ENCODE measurements at places on chromosomes 11 and 22.

GRCh38 chr11:65553301-65554001 lies 4.7 kb downstream of the LTBP3 start:
- no peak for DNase-seq

DNA sequence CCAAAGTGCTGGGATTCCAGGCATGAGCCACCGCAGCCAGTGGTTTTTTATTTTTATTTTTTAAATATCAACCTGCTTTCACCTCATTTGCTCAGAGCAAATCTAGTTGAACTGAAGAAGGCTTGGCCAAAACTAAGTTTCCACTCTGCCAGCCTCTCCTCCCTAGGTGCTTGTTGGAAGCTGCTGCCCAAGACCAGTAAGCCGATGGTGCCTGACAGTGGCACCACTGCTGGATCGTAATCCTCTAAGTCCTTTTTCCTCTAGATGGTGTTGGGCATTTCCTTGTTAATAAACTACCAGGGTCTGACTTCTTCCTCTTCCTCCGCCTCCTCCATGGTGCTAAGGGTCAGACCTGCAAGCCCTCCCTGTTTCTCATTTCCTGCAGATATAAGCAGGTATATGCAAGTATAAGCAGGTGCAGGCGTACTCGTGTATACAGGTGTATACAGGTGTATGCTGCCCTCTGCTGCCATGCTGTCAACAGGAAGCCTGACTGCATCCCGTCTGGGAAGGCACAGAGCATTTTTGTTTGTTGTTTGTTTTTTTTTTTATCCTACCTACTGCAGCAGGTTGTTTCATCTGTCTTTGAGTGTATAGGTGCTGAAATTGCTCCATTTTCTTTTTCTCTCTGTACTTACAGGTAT lies 1.6 kb downstream of the NADSYN1 start:
- no peak for DNase-seq

DNA sequence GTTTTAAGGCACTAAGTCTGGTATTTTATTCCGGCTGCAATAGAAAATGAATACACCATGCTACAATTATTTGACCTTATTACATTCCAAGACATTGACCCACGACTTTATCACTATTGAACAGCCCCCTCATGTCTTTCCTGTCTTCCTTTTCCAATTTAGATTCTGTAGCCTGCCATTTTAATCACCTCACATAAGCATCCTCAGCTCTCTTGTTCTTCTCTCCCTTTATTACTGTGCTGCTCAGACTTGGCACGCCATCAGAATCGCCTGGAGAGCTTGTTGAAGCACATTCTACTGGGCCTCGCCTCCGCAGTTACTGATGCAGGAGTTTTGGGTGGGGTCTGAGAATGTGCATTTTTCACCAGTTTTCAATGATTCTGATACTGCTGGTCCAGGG lies 38.7 kb upstream of the SWAP70 start:
- DNase-seq, result no peak

- DNase-seq, result no peak
Observed at GRCh38 chr22:44891791-44892190, 118.0 kb downstream of the PHF21B start.

DNA sequence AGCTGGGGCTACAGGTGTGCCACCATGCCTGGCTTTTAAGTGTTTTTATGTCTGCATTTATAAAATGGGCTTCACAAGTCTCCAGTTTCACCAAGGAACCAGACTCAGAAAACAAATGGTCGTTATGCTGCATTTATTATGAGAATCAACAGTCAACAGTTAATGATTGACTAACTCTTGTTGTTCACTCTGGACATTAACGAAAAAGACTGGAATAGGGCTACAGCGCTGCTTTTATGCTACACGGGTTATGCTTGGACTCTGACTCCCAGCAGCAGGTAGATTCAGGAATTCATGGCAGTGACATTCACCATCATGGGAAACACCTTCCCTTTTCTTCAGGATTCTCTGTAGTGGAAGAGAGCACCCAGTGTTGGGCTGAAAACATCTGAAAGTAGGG lies 44.4 kb upstream of the CHKA start:
- DNase-seq, result no peak

- DNase-seq, result no peak
Observed at GRCh38 chr22:35292786-35293185, 6.9 kb upstream of the TOM1 start.

DNA sequence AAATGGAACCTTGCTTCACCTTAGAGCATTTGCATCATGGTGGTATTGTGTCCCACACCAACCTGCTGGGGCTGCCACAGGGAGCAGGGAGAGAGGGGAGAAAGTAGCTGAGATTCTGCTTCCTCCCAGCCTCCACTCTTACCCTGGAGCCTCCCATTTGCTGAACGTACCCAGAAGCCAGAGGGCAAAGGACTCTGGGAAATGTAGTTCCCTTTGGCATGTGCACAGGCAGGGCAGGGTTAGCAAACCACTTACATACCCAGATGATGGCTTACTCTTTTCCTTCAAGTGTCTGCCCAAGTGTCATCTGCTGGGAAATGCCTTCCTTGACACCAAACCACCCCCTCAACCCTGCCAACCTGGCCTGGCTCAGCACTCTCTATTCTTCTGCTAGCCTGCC lies 16.9 kb downstream of the SMIM38 start:
- DNase-seq, result no peak

DNA sequence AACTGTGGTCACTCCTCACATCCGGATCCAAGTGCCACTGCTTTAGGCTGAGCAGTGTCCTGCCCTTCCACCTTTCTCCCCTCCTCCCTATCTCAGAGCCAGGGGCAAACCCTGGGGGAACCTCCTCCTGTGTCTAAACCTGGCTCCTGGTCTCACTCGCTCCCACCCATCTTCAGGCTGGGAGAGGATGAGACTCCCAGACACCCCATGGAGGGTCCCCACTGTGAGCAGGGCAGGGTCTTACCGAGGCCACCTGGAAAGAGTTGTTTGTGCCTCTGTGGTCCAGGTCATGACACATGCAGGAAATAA lies 93.6 kb downstream of the PDE2A start:
- DNase-seq, result no peak

DNA sequence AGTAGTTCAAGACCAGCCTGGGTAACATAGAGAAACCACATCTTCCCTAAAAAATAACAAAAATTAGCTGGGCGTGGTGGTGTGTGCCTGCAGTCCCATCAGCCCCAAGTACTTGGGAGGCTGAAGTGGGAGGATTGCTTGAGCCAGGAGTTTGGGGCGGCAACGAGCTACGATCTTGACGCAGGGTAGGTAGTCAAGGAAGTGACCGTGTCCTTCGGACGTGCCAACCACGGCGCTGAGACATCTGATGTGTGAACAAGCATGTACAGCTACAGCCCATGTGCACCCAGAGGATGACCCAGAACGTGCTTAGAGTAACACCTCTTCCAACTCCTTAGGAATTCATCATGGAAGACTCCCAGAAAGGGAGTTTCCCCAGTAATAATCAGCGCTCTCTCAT lies 21.4 kb downstream of the RGL4 start:
- no peak for DNase-seq

DNA sequence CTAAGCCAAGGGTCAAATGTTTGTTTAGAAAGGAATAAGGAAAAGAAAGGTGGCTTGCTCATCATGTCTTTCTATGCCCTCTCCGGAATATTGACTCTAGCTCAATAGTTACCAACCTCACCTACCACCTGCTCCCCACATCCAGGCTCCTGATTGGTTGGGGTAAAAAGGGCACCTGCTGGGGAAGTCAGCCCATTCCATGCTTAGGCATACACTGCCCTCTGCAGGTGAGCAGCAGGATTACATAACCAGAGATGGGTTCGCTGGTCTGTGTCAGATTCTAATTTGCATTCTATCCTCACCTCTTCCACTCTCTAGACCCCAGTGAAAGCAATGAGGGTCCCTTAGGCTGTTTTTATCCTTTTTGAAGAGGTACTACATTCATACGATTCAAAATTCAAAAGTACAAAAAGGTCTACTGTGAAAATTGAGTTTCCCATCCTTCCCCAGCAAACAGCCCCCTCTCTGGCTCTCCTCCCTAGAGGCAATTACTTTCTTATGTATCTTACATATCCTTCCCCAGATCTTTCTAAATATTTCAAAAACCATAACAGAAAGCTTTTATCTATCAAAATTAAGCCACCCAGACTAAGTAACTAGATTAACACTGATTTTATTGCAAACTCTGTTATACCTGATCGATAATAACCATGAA lies 98.0 kb upstream of the ASPHD2 start:
- peak; percentile 44 for DNase-seq

GRCh38 chr11:115580927-115581680 lies 76.9 kb upstream of the CADM1 start:
- no peak for DNase-seq

All from activated T-cell treated with anti-CD3 and anti-CD28 coated beads for 48 hours (primary cell).